ENCODE measurements at places on chromosomes 7 and 10.
A peak's percentile ranks its signal among the peaks of the same experiment; 100 is the strongest.

GRCh38 chr10:26737730-26738129 is 40.2 kb downstream of the PDSS1 start:
- no peak for DNase-seq

GRCh38 chr7:2999078-2999500 is 44.6 kb downstream of the CARD11 start:
- no peak for DNase-seq

DNA sequence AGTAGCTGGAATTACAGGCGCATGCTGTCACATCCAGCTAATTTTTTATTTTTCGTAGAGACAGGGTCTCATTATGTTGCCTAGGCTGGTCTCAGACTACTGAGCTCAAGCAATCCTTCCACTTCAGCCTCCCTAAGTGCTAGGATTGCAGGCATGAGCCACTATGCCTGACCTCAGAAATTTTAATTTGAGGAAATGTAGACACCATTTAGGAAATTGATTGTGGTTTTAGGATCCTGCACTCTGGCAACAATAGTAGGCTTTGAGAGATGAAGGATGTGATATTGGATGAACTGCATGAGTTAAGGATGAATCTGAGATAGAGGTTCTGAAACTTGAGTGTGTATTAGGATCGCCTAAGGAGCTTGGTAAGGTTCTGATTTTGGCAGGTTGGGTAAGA is 66.5 kb downstream of the PPP1R9A start:
- DNase-seq = no peak

GRCh38 chr10:72816565-72816964 is 77.0 kb upstream of the OIT3 start:
- no peak for DNase-seq

GRCh38 chr10:79412516-79412915 is 32.9 kb downstream of the ZCCHC24 start:
- DNase-seq = no peak

- DNase-seq = peak; percentile 51
Measured at GRCh38 chr7:1533547-1534329, 3.2 kb downstream of the MAFK start.

- DNase-seq = no peak
Measured at GRCh38 chr10:69562731-69563254, 10.4 kb downstream of the NEUROG3 start.

- no peak for DNase-seq
Measured at GRCh38 chr10:126302826-126303665, 85.2 kb downstream of the ADAM12 start.

- no peak for DNase-seq
Measured at GRCh38 chr7:77362905-77363304, 53.2 kb downstream of the GSAP start.

DNA sequence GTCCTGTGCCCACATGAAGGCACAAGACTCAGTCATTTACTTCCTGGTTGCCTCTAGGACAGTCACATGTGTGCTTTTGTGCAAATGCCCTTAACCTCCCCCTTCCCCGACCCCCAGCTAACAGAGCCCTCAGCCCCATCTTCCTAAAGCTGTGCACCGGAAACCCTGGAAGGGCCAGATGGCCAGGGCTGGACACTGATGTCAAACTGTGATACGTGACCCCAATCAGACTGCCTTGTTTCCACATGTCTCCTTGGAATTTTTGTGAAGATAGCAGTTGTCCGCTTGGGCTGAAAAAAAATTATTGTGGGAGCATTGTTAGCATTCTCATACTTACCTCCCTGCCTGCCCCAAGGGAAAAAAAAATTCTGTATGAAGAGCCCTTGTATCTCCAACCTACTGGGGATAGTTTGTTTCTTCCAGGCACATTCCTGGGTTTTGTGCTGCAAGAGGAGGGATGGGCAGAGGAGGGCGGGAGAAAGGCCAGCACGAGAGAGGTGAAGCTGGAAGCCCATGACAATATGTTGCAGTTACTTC is 17.0 kb upstream of the ADAM12 start:
- DNase-seq = no peak

DNA sequence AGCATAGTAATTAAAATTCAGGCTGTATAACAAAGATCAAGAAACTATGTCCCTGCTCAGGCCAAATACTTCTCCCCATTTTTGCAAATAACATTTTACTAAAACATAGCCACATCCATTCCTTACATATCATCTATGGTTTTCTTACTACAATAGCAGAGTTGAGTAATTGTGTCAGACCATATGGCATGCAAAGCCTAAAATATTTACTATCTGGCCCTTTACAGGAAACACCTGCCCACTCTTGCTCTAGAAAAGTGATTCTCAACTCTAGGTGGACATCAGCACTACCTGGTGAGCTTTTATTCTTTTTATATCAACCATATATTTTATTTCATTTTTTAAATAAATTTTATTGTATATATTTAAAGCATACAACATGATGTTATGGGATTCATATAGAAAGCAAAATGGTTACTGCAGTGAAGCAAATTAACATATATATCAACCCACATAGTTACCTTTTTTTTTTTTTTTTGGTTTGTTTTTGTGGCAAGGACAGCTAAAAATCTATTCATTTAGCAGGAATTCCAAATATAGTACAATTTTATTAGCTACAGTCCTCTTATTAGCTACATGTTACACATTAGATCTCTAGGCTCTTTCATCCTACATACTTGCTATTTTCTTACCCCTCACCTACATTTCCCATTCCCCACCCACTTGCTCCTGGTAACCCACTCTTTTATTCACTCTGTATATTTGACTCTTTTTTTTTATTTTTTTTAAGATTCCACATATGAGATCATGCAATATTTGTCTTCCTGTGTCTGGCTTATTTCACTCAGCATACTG is 19.6 kb downstream of the ABI1 start:
- DNase-seq = no peak

DNA sequence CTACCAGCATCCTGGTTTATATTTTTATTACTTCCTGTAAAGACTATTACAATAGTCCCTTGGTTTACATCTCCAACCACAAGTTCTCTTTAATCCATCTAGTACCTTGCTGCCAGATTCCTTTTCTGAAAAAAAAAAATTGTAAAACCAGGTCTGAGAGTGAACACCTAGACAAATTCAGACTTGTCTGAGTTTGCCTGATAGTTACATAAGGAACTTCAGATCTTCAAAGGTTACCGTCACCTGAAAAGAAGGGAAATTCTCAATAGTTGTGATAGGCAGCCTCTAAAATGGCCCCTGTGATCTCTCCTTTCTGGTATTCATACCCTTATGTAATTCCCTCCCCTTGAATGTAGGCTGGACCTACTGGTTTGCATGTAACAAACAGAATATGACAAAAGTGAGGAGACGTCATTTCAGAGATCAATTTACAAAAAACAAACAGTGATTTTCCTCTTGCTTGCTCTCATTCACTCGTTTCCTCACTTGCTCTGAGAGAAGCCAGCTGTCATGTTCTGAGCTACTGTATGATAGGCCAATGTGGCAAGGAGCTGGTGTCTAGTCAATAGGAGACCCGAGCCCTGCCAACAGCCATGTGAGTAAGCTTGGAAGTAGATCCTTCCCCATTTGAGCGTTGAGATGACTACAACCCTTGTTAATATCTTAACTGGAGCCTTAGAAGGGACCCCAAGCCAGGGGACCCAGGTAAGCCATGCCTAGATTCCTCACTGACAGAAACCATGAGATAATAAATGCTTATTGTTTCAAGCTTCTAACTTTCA is 110.9 kb upstream of the LSM8 start:
- DNase-seq = no peak

- DNase-seq = peak; percentile 45
Measured at GRCh38 chr7:55546814-55547213, 25.5 kb downstream of the VOPP1 start.

- no peak for DNase-seq
Measured at GRCh38 chr10:111348076-111348475, 271.2 kb downstream of the ADRA2A start.

DNA sequence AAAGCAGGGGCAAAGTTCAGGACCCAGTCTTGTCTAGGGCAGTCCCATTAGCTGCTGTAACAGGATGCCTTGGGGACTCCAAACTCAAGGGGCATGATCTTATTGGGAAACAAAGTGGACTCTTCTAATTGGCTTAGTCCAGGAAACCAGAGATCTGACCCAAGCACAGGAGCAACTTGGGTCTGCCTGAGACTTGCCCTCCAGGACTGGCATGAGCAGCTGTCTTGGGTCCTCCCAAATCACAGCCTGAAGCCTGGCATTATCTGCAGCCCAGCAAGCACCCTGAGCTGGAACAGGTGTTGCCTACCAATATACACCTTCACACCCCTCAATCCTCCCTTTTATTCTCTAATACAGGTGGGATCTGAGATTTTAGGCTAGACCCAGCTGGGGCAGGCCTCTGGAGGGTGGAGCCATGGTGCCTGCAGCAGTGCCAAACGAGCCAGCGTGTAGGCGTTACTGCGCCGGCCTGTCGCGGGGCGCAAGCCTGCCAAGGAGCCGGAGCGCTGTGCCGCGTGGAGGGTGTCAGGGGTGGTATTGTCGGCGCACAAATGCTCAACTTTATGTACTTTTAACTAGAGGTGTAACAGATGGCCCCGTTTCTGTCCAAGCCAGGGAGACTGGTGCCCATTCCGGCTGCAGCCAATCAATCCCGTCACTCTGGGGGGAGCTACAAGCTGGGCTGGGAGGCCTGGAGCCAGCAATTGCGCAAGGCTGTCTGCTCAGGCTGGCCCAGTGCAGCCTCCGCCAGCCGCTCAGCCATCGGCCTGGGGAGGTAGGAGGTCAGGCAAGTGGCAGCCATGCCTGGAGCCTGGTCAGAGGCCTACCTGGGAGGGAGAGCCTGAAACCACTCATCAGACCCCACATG is 12.8 kb upstream of the LBX1 start:
- DNase-seq = no peak

GRCh38 chr7:127409629-127410028 is 17.1 kb upstream of the ZNF800 start:
- DNase-seq = no peak

DNA sequence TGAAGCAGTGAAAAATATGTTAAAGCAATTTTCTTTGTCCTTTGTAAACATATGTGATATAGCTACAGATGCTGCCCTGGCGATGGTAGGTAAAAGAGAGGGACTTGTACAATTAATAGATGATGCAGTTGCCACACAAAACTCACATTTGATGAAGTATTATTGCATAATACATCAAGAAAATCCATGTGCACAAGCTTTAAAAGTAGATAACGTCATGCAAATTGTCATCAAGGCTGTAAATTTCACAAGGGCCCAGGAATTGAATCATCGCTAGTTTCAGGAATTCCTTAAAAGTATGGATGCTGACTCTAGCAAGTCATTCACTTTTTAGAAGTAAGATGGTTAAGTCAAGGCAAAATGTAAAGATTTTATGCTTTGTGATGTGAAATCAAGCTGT is 10.0 kb downstream of the CYP3A5 start:
- no peak for DNase-seq
